ENCODE measurements at places on chromosomes 4 and X. TPM values are rescaled to one million over a fixed set of nuclear protein-coding genes. Genes with fewer than 3 reads are reported as not detected.

KCNIP4 gene
- not detected for total RNA-seq

USP46 gene
- 6.3 TPM for total RNA-seq

CFI gene
- total RNA-seq = 1.0 TPM

ATP5ME gene
- 343 TPM for total RNA-seq

PF4V1 gene
- total RNA-seq = not detected

AKAP4 gene
- total RNA-seq = not detected

KIT gene
- 0.02 TPM for total RNA-seq

RS1 gene
- not detected for total RNA-seq

TMEM164 gene
- total RNA-seq = 111 TPM

ADH1A gene
- not detected for total RNA-seq

XAGE2 gene
- not detected for total RNA-seq

MAGEA1 gene
- 0.11 TPM for total RNA-seq

CT45A5 gene
- total RNA-seq = 0.09 TPM

PABPC1L2B gene
- total RNA-seq = not detected

ARAP2 gene
- 0.38 TPM for total RNA-seq

C4orf36 gene
- 1.3 TPM for total RNA-seq

TREX2 gene
- total RNA-seq = 1.6 TPM

TLR8 gene
- total RNA-seq = not detected

BRS3 gene
- total RNA-seq = not detected

VCX gene
- not detected for total RNA-seq

TBX22 gene
- total RNA-seq = not detected

SH3D19 gene
- total RNA-seq = 17.8 TPM

MFAP3L gene
- total RNA-seq = 3.7 TPM

EDA2R gene
- total RNA-seq = 11.7 TPM

SLC35A2 gene
- 61.5 TPM for total RNA-seq

USP27X gene
- 3.8 TPM for total RNA-seq

DDIT4L gene
- 0.24 TPM for total RNA-seq

CLDN22 gene
- not detected for total RNA-seq

RHOXF2 gene
- total RNA-seq = not detected

Data from A549 treated with dexamethasone at 1 μM for 4 hours (cell line).